ENCODE measurements at places on chromosomes 1 and 21.

DNA sequence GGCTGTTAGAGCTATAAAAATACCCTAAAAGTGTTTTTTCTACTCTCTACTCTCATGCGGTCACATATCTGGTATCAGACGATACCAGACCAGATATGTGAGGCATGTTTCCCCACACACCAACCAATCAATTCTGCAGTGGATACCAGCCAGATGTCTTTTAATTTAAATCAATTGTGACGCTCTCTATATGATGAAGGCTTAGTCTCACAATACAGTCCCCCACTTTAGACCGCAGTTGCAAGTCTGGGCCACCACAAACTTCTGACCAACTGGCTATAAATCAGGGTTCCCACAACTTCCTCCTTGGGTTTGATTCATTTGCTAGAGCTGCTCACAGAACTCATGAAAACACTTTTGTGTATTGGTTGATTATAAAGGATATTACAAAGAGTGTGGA is 586.1 kb upstream of the ZP4 start:
- no peak for DNase-seq

DNA sequence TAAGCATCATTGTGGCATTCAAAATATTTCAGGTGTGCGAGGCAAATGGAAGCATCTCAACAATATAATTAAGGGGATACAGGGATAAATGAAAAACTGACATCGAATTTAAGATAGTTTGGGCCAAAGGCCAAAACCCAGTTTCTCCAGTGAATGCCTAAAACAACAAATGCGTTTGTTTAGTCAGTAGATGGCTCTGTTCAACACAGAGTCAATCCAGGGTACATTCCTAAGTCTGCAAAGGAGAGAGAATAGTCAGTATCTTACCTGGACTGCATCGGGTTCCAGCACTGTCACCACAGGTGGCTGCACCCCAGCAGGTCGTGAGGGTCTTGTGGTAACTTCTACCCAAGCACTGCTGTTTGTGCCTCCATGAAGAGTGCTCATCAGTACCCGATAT is 321.1 kb downstream of the KCTD3 start:
- no peak for DNase-seq

DNA sequence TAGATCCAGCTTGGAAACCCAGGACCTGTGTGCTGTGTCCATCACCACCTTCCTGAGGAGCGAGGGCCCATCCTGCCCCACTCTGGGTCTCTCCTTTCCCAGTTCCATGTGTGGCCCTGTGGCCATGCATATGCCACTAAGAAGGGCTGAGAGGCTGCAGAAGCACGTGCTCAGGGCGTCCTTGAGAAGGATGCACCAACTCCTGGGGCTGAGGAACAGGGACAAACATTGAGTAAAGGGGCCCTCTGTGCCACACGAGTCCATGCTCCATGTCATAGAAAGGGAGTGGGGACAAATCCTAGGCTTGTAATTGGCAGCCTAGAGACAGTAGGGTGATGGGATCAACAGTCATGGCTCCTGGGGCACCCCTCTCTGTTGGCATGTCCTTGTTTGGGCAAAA is 8.4 kb downstream of the ETV3L start:
- no peak for DNase-seq

GRCh38 chr1:245383396-245384330 is 228.9 kb downstream of the KIF26B start:
- no peak for DNase-seq

DNA sequence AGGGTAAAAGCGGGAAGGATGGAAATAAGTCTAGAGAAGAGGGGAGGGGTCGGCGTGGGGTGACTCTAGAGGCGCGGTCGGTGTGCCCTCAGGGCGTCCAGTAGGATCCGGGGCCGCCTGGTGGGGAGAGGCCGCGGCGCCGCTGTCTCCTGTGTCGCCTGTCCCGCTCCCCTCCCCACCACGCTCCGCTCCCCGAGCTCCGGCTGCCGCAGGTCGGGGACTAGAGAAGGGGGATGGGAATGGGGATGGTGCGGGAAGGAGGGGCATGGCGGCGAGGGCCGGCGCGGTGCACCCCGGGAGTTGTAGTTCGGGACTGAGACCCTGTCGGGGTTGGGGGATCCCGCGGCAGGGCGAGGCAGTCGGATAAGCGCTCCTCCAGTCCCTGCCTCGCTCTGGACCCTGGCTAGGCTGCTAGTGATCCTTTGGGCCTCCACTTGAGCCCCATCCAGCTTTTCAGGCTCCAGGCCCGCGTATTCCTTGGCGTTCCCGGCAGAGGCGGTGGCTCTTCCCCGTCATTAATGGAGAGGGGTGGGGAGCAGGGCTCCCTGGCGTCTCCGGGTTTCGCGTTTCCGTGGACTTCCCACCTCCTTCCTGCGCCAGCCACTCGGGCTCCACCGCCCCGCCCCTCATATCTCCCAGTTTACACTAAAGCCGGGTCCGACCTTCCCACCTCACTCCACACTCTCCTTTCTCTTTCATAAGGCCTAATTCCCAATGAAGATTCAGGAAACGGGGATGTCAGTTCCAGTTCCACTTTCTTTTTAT is at the start of gene ENTREP3:
ENTREP3 (minus strand) TSS at position 241 of the 765 bp plus-strand sequence. CDS start 606 bp downstream, outside the sequence.
- DNase-seq = no peak

DNA sequence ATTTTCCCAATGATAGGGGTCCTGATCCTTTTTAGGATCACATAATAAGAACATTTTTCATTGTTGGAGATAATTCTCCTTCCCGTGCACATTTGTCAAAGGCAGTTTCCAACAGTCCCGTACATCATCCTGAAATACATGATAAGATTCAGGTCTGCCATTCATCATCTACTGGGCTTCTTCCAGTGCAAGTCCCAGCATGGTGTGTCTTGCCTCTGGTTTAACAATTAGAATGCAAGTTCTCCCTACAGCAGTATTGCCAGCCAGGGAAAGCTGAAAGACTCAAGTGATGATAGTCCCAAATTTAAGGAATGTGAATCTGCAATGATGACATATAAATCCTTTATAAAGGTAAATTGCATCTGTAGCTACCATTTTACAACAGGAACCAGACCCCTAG is 146.2 kb downstream of the DAB1 start:
- DNase-seq = peak; percentile 50

GRCh38 chr1:204266504-204267034 is 52.8 kb upstream of the GOLT1A start:
- DNase-seq = no peak

DNA sequence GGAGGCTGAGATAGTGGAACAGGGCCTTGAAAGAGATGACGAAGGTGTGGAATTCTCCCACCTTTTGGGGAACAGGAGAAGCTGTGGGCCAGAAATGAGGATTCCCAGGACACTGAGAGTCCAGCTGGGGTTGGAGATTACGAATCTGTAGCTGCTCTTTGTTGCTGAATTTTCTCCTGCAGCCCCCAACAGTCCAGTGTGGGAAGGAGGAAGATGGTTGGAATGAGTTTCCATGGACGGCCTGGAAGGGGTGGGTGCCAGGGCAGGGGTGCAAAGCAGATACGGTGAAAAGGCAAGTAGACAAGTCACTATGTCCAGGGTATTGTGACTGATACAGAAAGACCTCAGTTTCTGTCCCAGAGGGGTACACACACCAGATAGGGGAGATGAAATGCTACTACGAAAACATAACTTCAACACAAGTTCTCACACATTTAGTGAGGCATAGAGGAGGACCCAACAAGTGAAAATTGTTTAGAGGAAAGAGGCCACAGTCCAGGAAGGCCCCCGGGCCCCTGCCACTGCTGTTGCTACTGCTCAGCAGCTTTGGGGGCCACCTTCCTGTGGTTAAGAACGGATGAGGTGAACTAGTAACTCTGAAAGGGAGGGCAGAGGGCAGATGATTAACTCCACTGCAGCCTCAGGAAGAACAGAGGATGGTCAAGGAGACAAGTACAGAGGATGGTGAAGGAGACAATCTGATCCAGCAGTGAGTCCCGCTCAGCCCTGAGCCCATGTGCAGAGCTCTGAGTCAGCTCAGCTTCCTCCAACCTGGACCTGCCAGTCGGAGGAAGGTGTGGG is 7.3 kb downstream of the CD244 start:
- no peak for DNase-seq

- no peak for DNase-seq
Measured at GRCh38 chr1:178093951-178094738, at the start of gene RASAL2. Gene RASAL2 (plus strand): TSS chr1:178094104. CDS start chr1:178094493, 389 bp downstream.

DNA sequence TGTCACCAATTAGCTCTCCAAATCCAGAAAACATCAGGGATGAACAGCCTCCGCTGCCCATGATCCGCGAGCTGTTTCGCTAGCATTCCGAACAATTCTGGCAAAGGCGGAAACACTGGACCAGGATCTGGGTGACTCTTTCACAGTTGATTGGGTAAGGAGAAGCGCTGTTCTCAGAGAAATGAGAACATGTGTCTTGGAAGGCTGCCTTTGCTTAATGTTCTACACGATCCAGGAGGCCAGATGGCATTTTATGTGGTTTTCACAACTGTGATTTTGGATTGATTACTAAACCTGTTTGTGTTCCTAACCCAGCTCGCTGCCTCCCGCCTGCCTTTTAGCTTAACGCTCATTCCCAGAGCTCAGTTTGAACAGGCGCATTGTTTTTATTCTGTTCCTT is 144.0 kb downstream of the KIF26B start:
- DNase-seq = no peak

- peak; percentile 15 for DNase-seq
Measured at GRCh38 chr1:211320980-211321379, 5.7 kb upstream of the TRAF5 start.

- DNase-seq = no peak
Measured at GRCh38 chr1:154577346-154578057, 9.9 kb downstream of the CHRNB2 start.

GRCh38 chr1:17112496-17113236 is 6.6 kb downstream of the PADI2 start:
- DNase-seq = no peak

Measured in keratinocyte (primary cell).